Osteoblast (primary cell): ENCODE measurements at places on chromosomes 4 and X. TPM values are rescaled to one million over a fixed set of nuclear protein-coding genes. Genes with fewer than 3 reads are reported as not detected.

DNA sequence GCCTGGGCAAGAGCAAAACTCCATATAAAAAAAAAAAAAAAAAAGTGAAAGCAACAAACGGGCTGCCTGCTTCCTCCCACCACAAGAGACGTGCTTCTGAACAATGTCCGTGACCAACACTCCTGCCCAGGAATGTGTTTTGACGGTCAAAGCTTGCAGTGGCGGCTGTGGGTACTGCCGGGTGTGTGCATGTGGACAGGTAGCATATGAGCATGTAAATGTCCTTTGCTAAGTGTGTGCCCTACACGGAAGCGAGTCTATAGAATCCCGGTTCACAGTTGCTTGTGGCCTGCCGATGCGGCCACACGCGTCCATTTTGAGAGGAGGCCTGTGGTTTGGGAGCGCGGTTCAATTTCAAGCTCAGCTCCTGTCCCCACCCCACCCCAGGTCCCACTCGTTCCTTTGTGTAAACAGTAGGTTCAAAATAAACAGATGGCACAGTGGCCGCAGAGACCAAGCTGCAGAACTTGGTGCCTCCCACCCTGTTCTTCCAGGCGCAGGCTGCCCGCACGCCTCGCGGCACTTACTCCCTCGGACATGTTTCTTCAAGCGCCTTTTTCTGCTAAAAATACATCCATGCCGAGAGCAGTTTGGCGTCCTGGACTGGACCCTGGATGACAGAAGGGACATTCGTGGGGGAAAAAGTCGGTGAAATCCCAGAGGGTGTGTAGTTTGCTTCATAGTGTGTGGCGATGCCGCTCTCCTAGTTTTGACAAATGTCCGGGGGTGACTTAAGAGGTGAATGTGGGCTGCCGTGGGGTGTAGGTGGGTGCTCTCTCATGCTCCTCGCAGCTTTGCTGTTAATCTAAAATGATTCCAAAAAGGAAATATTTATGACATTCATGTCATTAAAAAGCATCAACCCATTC is 11.5 kb upstream of the NKX1-1 start:
- no peaks in the 10 kb centered on the region for H3K4me1 ChIP-seq
- peaks cover 30% of the 10 kb centered on the region for H3K27me3 ChIP-seq

DNA sequence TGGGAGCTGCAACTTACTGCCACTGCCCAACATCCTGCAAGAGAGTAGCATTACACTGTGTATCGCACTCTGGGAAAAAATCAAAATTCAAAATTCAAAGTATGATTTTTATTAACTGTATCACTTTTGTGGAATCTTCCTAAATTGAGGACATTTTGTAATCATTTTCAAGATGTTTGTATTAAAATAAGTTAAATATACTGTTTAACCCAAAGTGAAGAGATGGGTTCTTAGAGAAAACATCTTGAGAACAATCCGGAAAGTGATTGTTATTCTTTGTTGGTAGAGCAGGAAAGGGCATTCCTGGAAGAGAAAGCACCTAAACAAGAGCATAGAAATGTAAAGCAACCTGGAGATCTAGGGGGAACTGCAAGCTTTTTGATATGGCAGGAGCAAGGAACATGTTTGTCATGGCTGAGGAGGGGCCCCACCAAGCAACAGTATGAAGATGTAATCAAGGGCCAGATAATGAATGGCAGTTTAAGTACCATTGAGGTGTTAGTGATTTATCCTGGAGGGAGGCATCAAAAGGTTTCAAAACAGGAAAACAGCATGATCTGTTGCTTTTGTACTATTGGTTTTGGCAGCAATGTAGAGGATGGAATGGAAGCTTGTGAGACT is 14.1 kb upstream of the SEC24D start:
- no peaks in the 10 kb centered on the region for H3K4me1 ChIP-seq
- no peak overlapping the region for H3K27ac ChIP-seq
- DNase-seq = no peak
- H3K36me3 ChIP-seq = no peaks in the 10 kb centered on the region
- no peaks in the 10 kb centered on the region for H3K27me3 ChIP-seq

DNA sequence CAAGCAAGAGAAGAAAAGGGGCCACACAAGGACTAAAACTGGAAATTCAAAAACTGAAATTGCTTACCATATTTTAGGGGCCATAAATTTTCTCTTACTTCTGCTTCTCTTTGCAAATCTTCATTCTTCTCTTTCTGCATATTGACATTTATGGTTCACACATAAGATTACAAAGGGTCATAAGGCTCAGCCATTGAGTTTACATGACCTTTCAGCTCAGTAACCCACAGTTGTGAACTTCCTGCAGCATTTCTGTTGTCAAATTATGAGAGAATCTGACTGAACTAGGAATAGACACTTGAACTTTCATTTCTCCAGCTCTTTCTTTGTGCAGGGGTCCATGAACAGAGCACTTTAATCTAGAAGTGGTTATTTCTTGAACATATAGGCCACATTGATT is 434.8 kb upstream of the CT83 start:
- DNase-seq = no peak
- no peaks in the 10 kb centered on the region for H3K36me3 ChIP-seq
- no peak overlapping the region for H3K4me3 ChIP-seq
- H3K4me1 ChIP-seq = no peaks in the 10 kb centered on the region

GRCh38 chrX:107154787-107155620 is 36.4 kb upstream of the RBM41 start:
- H3K4me1 ChIP-seq = no peaks in the 10 kb centered on the region
- H3K4me3 ChIP-seq = no peak overlapping the region
- no peak overlapping the region for H3K27ac ChIP-seq
- peak; percentile 59 for DNase-seq
- H3K27me3 ChIP-seq = no peaks in the 10 kb centered on the region
- no peaks in the 10 kb centered on the region for H3K36me3 ChIP-seq

DNA sequence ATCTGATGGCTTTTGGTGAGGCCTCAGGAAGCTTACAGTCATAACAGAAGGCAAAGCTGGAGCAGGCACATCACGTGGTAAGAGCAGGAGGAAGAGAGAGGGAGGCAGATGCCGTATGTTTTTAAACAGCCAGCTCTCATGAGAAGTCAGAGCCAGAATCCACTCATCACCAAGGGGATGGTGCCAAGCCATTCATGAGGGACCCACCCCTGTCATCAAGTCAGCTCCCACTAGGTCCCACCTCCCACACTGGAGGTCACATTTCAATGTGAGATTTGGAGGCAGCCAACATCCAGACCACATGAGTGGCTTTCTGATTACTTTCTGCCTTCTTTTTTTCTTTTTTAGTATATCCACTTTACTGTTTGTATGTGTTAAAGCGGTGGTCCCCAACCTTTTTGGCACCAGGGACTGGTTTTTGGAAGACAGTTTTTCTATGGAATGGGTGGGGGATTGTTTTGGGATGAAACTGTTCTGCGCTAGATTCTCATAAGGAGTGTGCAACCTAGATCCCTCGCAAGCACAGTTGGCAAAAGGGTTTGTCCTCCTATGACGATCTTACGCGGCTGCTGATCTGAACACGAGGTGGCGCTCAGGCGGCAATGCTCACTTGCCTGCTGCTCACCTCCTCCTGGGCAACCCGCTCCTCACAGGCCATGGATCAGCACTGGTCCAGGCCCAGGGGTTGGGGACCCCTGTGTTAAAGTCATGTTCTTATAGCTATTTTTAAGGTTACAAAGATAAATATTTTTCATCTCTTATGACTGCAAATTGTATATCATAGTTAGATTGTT is 61.7 kb downstream of the SLIT2 start:
- H3K27ac ChIP-seq = no peak overlapping the region
- no peak overlapping the region for H3K4me3 ChIP-seq
- no peaks in the 10 kb centered on the region for H3K36me3 ChIP-seq
- no peak for DNase-seq
- no peaks in the 10 kb centered on the region for H3K27me3 ChIP-seq
- H3K4me1 ChIP-seq = peaks cover 14% of the 10 kb centered on the region

UBE2A gene
- 36.6 and 41.5 TPM in 2 replicates for total RNA-seq

- H3K27me3 ChIP-seq = no peaks in the 10 kb centered on the region
- no peaks in the 10 kb centered on the region for H3K36me3 ChIP-seq
- H3K4me1 ChIP-seq = peaks cover 5% of the 10 kb centered on the region
These were observed 931 bp downstream of the DDX60 start for GRCh38 chr4:168317621-168318020.

GRCh38 chr4:99507762-99508161 is 3.1 kb upstream of the C4orf17 start:
- no peaks in the 10 kb centered on the region for H3K36me3 ChIP-seq
- H3K4me1 ChIP-seq = no peaks in the 10 kb centered on the region
- H3K4me3 ChIP-seq = no peak overlapping the region
- no peaks in the 10 kb centered on the region for H3K27me3 ChIP-seq

ZFP92 gene
- total RNA-seq = under 0.01 TPM in 1 of 2 replicates, not detected in the other

DNA sequence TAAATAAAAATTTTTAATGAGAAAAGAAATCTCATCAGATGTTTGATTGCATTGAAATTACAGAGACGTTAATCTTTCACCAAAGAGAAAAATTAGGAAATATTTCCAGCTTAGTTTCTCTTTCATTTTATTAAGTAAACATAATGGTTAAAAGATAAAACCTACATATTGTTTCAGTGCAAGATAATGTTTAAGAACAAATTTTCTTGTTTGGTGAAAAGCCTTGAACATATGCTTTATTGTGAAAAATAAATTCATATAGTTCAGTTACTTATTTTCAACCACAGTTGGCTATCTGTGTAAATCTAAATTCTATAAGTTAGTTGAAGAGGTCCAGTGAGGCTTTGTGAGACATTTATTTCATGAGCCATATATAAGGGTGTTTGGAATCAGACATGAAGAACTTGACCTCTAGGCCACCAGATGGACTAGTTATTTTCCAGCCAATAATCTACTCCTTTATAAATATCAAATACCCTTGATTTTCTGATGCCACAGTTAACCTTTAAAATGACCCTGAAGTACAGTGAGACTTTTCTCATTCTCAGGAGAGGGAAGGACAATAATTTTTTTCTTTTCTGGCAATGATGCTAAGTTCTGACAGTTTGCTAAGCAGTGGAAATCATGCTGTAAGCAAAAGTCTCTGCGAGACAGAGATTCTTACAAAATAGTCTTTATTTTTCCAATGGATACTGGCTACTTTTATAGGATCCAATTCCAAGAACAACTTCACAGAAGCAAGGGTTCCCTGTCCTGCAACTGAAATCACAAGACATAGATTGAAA is 2.5 kb downstream of the ARSJ start:
- peak overlapping the region; percentile 88 for H3K27ac ChIP-seq
- peaks cover 17% of the 10 kb centered on the region for H3K4me1 ChIP-seq
- peak overlapping the region; percentile 87 for H3K4me3 ChIP-seq
- H3K36me3 ChIP-seq = peaks cover 5% of the 10 kb centered on the region
- DNase-seq = peak; percentile 34

DNA sequence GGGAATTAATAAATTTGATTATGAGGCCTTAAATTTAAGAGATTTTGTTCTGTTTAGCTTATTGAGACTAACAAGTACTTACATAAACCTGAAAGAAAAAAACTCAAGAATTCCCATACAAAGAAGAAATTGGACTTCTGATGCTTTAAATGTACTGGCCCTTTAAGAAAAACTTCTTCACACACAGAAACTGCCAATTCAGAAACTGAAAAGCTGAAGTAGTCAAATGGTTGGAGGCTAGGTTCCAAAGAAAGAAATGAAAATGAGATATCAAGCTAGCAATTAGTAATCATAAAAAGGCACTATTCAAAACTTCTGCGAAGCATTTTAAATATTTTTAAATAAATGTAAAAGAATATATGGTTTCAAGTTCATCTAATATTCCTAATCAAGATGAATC is 151.3 kb downstream of the THOC2 start:
- DNase-seq = peak; percentile 73
- no peaks in the 10 kb centered on the region for H3K36me3 ChIP-seq
- H3K27me3 ChIP-seq = no peaks in the 10 kb centered on the region
- no peaks in the 10 kb centered on the region for H3K4me1 ChIP-seq

- peak overlapping the region; percentile 90 for H3K4me3 ChIP-seq
- peaks cover 41% of the 10 kb centered on the region for H3K4me1 ChIP-seq
- peaks cover 5% of the 10 kb centered on the region for H3K36me3 ChIP-seq
- H3K27ac ChIP-seq = peak overlapping the region; percentile 100
- DNase-seq = peak; percentile 79
These were observed 429 bp downstream of the NOCT start for GRCh38 chr4:139015948-139016471.

GRCh38 chr4:136939781-136940180 is 592.5 kb downstream of the PCDH18 start:
- H3K27ac ChIP-seq = no peak overlapping the region
- no peaks in the 10 kb centered on the region for H3K36me3 ChIP-seq
- DNase-seq = no peak
- H3K4me3 ChIP-seq = no peak overlapping the region
- no peaks in the 10 kb centered on the region for H3K27me3 ChIP-seq
- no peaks in the 10 kb centered on the region for H3K4me1 ChIP-seq

DNA sequence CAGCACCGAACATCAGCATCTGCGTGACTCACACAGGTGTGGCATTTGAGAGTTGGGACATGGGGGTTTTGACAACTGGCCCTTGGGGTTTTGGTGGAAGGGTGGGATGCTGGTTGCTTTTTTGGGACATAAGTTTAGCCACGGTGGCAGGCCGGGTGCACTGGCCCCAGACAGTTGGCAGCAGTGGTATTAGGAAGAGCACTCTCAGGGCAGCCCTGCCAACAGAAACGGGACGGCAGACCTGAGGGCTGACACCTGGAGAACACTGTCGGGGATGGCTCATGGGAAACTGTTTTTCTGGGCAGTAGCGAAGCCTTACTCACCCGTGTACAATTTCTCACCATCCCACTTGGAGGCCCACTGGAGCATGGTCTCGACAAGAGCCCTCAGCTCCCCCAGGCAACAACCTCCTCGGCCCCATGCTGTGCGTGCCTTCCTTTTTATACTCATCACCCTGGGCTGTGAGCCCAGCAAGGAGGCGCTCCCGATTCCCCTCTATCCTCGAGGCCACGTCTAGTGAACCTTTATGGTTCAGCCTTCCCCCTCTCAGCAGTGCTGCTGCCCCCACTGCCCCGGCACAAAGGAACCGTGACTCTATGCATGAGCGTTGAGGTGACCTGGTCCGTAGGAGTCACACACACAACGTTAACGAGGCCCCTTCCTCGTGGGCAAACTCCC is 30.6 kb downstream of the WDR1 start:
- H3K27ac ChIP-seq = no peak overlapping the region
- no peaks in the 10 kb centered on the region for H3K4me1 ChIP-seq
- no peak overlapping the region for H3K4me3 ChIP-seq
- H3K27me3 ChIP-seq = no peaks in the 10 kb centered on the region
- peaks cover 97% of the 10 kb centered on the region for H3K36me3 ChIP-seq

DNA sequence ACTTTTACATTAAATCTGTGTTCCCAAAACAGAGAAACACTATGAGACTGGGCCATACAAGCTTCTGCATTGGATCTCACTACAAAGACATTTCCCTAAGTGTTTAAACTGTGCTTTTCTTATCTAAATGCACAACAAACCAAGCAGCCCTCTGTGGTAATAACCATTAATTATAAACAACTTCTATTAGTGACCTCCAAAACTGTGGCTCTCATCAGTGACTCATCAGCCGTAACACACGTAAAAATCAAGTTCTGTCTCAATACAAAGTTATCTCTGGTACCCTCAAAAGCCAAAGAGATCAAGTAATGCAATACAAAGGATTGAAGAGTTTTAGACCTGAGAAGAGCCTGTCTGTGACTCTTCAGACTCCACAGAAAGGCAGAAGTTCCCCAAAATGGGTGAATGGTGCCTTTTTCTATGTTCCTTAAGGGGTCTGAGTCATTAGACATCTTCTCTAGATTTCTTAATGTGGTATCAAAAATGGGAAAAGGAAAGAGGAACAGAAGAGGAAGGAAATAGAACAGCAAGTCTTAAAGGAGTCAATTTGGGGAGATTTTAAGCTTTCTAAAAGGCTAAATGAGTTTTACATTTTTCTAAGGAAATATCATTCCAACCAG is 189.8 kb upstream of the PPP1R2C start:
- H3K36me3 ChIP-seq = no peaks in the 10 kb centered on the region
- H3K4me1 ChIP-seq = no peaks in the 10 kb centered on the region
- H3K27ac ChIP-seq = no peak overlapping the region
- H3K4me3 ChIP-seq = no peak overlapping the region
- DNase-seq = no peak
- H3K27me3 ChIP-seq = no peaks in the 10 kb centered on the region

TLR3 gene
- 8.0 and 8.8 TPM in 2 replicates for total RNA-seq
